ENCODE measurements at places on chromosomes 13 and 19.

- no peak for DNase-seq
These were observed 548.5 kb downstream of the SLITRK1 start for GRCh38 chr13:83333614-83334388.

- DNase-seq, result peak; percentile 84
These were observed 401.7 kb downstream of the IRS2 start for GRCh38 chr13:109384491-109385241.

DNA sequence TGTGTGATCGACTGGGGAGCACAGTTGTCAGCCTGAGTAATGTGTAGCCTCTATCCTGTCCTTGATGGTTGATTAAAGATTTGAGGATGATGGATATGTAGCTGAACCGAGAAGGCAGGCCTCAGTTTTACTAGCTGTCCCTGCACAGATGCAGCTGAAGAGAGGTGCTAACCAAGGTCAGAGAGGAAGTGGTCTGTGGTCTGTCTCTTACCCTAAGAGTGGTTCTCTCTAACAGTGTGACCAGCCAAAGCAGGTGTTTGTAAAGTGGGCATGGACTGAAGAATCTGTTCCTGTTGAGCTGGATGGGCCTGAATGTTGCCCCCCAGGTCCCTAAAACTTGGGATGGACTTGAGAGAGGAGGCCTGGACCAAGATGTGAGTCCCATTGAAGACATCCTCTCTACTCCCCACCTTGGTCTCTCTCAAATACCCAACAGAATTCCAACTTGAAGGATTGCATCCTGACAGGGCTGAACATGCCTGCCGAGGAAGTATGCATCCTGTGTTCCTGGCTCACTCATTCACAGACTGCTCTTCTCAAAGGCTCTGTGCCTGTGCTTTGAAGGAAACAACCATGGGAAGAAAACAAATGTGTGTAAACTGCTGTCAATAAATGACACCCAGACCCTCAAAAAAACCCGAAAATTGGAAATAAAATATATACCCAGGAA is 223.8 kb downstream of the MAB21L1 start:
- no peak for DNase-seq

DNA sequence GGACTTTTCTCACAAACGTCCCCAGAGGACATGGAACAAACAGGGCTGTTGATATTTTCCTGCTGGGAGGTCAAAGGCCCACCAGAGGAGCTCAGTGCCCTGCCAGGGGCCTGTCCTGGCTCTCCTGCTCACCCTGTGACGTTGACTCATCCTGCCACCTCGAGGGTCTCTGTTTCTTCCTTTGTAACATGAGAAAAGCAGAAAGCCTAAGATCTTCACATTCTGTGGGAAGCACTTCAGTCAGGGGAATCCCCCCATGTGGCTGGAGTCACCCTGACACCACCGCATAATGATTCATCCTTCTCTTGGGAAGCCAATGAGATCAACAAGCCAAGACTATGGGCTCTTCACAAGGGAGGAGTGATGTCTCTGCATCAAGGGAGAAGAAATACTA is 147.9 kb downstream of the KATNAL1 start:
- DNase-seq, result peak; percentile 52

GRCh38 chr19:33904681-33905080 is 108.0 kb downstream of the KCTD15 start:
- no peak for DNase-seq
